ENCODE measurements at places on chromosomes 6 and 20.

- no peak for DNase-seq
Observed at GRCh38 chr20:46929902-46930301, 35.3 kb downstream of the EYA2 start.

GRCh38 chr6:113190170-113190569 is 667.0 kb upstream of the MARCKS start:
- DNase-seq, result no peak

- DNase-seq, result no peak
Observed at GRCh38 chr6:7440476-7440875, 50.9 kb downstream of the RIOK1 start.

DNA sequence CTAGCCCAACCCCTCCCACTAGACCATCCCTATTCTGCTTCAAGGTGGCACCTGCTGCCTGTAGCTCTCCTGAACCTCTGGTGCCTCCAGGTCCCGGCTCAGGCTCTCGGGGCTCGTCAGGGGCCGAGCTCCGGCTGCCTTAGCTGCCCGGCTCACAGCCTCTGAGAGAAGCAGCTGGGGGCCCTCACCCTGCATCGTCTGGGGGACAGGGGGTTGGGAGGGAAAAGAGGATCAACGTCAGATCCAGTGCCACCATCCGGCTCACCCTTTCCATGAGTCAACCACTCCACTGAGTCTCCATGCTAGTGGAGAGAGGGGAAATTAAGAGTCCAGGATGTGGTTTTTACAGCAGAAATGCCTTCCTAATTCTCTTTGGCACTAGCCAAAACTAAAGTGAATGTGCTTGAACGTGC is 13.0 kb downstream of the BAG6 start:
- DNase-seq, result no peak

GRCh38 chr6:168968228-168968627 is 285.4 kb downstream of the THBS2 start:
- no peak for DNase-seq

GRCh38 chr20:760751-761417 is 7.4 kb downstream of the SLC52A3 start:
- DNase-seq, result peak; percentile 24

DNA sequence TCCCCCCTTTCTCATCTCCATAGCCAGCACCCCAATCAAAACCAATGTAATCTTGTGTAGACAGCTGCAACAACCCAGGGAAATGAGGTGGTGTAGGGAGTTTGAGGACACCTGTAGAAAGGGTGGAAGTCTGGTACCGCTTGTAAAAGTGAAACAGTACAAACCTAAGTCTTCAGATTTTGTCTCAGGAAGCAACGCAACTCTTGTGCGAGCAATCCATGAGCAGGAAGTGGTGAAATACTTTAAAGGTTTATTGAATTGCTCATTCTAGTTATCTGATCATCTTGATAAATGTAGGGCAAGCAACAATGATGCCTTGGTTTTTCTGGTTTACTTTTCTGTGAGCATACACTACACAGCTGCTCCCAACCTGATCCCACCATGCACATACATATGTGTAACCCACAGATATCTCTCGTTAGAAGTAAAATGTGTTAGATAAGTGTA is 71.1 kb upstream of the THEMIS start:
- no peak for DNase-seq

Measured in stimulated activated CD8-positive, alpha-beta memory T cell treated with anti-CD3 and anti-CD28 coated beads, Interleukin-2, amount 100 ng/mL, for 48 hours (primary cell).